ENCODE measurements at places on chromosomes 7 and 10.

DNA sequence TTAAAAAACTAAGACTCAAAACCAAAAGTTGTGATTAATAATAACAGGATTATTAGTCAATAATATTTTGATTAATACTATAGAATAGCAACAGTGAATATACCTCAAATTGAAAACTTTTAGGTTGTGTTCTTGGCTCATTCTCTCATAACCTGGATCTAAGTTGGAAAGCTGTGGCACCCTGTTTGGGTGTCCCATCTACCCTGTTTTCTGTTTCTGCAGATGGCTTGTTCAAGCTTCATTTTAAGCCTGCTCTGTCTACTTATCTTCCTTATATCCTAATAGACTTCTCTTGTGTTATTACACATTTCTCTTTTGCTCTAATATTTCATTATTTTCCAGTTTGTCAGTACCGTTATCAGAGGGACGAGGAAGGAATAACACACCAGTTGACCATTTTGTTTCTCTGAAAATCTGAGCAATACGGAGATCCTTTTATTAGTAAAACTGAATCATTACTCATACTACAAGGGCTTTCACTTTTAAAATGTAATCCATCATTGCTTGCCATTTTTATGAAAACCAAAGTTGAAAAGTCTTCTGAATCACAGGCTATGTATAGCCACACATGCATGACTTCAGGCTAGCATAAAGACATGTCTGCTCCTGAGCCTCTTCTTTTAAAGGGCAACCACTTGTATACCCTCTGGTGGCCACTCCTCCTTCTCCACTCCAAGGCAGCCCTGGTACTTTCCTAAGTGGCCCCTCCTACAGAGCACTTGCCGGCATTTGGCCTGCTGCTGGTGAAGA is 22.3 kb downstream of the COX15 start:
- DNase-seq, result no peak

GRCh38 chr7:18345641-18346234 is 149.8 kb upstream of the HDAC9 start:
- peak; percentile 26 for DNase-seq

- DNase-seq, result no peak
These were observed 11.4 kb downstream of the STK31 start for GRCh38 chr7:23721456-23721855.

GRCh38 chr10:119478111-119478802 is 64.3 kb downstream of the RGS10 start:
- DNase-seq, result no peak

DNA sequence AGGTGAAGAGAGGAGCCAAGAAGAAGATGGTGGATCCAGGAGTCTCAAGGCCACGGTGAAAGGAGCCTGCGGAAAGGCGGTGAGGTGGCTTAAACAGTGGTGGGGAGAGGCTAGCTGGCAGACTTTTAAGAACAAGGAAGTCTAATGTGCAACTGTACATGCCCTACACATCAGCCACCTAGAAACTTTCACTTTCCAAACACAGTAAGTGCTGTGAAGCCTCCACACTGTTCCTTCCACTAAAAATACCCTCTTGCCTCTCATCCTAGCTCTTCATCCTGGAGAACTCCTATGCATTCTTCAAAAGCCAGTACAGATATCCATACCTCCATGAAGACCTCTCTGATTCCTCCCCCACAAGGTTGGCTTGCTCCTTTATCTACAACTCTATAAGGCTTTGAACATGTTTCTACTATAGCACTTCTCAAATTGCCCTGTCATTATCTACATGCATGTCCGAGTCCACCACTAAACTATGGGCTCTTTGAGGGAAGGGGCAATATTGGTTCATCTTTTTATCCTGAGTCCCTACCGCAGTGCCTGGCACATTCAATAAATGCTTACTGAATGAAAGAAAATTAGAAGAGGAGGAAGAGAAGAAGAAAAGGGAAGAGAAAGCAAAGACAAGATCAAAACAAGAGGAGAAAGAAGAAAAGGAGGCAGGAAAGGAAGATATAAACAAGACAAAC is 54.2 kb downstream of the DNAJC12 start:
- DNase-seq, result no peak

All from dermis microvascular lymphatic vessel endothelial cell (primary cell).